ENCODE measurements at places on chromosomes 4 and X.
A peak's percentile ranks its signal among the peaks of the same experiment; 100 is the strongest.

- no peak for DNase-seq
These were observed 33.9 kb downstream of the TMPRSS11A start for GRCh38 chr4:67929426-67929825.

DNA sequence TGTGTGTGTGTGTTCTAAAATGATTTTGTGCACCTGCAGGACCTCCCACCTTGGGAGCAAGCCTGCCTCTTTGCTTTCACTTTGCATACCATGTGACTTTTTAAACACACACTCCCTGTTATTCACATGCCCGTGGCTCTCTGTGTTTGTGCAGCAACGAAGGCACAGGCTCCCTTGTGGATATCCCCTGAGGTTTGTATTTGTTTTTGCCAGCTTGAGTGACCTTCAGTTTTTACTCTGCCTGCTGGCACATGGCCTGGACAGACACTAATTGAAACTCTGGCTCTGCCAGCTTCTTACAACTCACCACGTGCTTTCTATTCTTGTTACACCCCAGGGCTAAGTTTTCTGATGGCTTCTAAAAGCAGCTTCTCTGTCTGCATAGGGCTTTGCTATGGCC lies 885.8 kb downstream of the SH3BGRL start:
- no peak for DNase-seq

DNA sequence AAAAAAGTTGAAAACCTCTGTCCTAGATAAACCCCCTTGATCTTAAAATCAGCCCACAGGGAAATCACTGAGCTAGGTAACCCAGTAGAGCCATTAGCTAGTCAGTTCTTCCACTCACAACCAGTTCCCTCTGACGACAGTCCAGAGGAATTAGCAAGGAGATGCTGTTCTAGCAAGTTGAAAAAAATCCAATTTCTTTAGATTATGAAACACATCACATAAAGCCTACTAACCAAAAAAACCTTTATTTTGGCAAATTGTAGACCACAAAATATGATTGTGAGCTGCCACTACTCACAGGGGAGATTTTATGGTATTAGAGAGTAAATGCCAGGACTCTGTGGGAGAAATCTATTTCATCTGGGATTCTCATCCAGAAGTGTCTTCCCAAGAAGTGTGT lies 22.6 kb downstream of the ADAMTS3 start:
- no peak for DNase-seq

DNA sequence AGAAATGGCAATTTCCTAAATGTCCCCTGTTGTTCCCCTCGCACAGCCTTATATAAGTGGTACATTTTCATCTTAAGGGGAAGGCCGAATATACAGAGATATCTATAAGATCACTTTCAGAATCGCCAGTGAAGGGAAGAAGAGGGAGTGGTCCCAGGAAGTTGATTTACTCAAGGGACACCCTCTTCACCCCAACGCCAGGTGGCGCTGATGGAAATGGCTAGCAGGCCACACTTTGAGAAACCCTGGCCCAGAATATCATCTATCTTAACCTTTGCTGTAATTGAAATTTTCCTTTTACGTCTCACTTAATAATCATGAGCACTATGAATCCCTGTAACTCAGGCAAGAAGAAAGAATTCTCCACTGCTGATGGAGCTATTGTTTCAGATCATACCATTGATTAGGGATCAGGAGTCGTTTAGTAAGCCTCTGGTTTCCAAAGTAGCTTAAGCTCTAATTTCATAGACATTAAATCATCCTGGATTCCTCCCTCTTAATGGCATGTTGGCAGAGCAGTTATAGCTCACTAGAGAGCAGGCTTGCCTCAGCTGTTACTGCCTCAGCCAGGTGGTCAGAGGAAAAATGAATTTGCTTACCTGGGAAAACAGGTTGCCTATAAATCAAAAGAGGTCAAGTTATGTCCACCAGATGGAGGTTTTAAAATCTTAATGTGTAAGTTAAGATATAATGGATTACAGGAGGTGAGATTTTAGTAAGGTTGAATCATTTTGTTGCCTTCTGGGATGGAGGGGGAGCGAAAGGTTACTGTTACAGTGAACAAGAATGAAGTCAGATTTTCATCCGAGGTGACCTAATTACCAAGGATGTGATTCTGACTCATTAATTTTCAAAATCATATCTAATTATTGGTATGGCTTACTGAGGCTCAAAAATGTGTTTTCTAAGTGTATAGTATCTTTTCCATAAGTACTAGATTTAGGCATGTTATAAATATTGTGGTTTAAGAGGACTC lies 941.2 kb upstream of the TENM3 start:
- DNase-seq = peak; percentile 21

GRCh38 chr4:108433832-108434231 lies 186.5 kb upstream of the RPL34 start:
- no peak for DNase-seq

All from NCI-H510A (cell line).